ENCODE measurements at places on chromosomes 4 and X.
A peak's percentile ranks its signal among the peaks of the same experiment; 100 is the strongest.

GRCh38 chr4:31674313-31674947 is 954.3 kb downstream of the PCDH7 start:
- DNase-seq = no peak

- no peak for DNase-seq
Observed at GRCh38 chrX:155048977-155049619, 21.8 kb downstream of the CMC4 start.

DNA sequence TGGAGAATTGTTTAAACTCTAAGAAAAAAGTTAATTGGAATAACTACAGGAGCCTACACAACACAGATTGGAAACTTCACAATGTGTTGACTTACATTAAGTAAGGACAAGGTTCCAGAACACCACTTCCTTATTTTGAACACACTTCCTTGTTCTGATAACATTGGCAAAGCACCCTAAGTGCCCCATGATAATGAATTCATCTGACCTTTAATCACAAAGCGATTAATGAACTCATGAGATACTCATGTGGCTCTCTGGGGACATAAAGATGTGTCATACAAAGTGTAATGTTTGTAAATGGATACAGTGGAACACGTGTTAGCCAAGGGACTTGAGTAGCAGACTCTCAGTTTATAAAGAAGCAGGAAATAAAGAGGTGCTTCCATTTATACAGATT is 69.0 kb upstream of the ATOH1 start:
- no peak for DNase-seq

DNA sequence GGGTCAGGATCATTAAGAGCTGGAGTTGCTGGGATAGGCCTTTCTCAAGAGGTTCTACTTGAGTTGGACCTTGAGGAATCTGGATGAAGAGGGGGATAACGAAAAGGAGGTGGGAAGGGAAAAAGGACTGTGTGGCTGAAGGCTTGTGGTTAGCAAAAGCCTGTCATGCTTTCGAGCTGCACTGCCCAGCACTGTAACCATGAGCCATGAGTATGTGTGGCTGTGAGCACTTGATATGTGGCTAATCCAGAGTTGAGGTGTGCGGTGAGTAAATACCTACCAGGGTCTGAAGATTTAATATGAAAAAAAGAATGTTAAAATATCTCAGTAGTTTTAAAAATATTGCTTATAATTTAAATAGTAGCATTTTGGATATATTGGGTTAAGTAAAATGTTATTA is 11.4 kb downstream of the TMEM165 start:
- DNase-seq = peak; percentile 34

GRCh38 chr4:156949373-156949814 is 22.2 kb downstream of the PDGFC start:
- DNase-seq = peak; percentile 95

- DNase-seq = no peak
Observed at GRCh38 chr4:112284166-112284565, 1.5 kb downstream of the TIFA start.

DNA sequence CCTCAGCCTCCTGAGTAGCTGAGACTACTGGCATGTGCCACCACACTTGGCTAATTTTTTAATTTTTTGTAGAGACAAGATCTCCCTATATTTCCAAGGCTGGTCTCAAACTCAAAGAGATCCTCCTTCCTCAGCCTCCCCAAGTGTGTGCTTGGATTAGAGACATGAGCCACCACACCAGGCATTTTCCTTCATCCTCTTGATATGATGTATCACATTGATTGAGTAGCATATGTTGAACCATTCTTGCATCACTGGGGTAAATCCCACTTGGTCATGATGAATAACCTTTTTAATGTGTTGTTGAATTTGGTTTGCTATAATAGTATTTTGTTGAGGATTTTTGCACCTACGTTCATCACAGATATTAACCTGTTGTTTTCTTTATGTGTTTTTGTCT is 24.2 kb upstream of the PPM1K start:
- DNase-seq = no peak

- peak; percentile 63 for DNase-seq
Observed at GRCh38 chr4:138910195-138910913, 105.2 kb upstream of the NOCT start.

DNA sequence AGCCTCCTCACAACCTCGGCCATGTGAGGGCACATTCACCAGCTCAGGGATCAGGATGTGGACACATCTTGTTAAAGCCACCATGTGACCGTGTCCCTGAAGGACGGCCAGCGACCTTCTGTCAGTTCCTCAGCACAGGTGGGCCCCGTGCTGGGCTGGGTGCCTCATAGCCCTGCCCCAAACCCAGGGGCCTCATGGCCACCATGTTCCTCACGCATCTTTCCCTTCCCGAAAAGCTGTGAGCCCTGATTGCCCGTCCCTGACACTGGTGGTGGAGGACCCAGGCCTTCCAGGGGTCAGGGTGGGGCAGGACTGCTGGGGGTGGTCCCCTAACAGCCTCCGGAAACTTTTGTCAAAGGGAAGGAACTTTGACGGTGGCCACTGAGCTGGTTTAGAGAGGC is 60.1 kb upstream of the ADRA2C start:
- no peak for DNase-seq

GRCh38 chr4:133972586-133972985 is 229.0 kb downstream of the PABPC4L start:
- no peak for DNase-seq

GRCh38 chr4:185774845-185775680 is 36.9 kb downstream of the SORBS2 start:
- peak; percentile 89 for DNase-seq

GRCh38 chr4:173937631-173938270 is 345.7 kb downstream of the FBXO8 start:
- no peak for DNase-seq

- DNase-seq = no peak
Observed at GRCh38 chr4:83340692-83341343, 6.2 kb upstream of the HPSE start.

DNA sequence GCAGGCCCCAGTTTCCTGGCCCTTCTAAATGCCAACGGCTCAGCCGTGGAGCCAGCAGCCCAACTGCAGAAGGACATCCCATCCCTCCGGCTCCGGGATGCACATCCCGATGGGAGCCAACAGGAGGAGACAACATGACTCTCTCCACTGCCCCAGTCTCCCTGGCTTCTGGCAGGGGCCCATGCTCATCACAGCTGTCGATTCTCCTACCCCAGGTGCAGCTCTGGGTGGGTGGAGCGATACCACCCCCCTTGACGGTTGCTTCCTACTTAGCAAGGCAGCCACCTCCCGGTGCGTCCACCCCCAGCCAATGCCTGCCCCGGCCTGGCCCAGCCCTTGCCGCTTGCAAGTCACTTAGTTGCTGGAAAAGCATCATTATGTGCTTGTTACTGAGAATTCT is 19.5 kb downstream of the ZNF275 start:
- DNase-seq = no peak

GRCh38 chr4:108345862-108346817 is 177.4 kb upstream of the LEF1 start:
- peak; percentile 92 for DNase-seq

- DNase-seq = no peak
Observed at GRCh38 chr4:87502580-87503238, 26.5 kb downstream of the SPARCL1 start.

GRCh38 chrX:38881066-38881465 is 79.8 kb downstream of the MID1IP1 start:
- DNase-seq = no peak

DNA sequence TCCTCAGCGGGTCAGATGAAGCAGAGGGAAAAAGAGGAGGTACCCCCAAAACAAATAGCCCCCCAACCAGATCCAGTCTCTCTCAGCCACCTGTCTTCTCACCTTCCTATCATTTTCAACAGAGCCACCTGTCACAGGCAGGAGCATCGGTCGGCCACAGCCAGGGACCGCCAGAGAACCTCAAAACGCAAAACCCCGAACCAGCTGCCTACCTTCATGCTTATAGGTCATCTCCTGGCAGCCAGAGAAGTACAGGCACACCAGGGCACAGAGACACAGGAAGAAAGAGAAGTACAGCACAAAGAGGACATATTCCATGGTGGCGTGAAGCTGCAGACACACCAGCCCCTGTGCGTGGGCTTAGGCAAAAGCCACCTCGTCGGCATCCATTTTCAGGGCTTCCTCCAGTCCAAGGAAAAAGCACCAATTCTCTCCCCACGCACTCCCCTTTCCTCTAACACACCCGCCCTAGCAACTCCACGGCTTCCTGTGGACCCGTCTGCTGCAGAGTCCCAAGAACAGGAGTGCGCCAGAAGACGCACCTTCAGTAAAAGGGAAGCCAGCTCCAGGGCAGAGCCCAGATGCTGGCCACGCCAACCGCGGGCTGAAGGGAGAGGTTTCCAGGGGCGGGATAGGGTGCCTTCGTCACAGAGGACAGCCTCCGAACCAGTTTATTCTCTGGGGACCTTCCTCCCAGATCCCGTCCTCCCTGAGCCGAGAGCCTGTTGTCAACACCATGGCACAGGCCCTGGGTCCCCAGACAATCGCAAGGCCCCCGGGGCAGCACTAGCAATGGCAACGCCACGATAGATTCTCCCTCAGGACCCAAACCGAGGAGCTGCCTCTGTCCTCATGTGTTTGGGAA is 51.8 kb upstream of the C4orf50 start:
- DNase-seq = no peak

- no peak for DNase-seq
Observed at GRCh38 chr4:36213977-36214376, 30.3 kb downstream of the ARAP2 start.

GRCh38 chrX:14095702-14096101 is 66.0 kb upstream of the GEMIN8 start:
- peak; percentile 16 for DNase-seq

DNA sequence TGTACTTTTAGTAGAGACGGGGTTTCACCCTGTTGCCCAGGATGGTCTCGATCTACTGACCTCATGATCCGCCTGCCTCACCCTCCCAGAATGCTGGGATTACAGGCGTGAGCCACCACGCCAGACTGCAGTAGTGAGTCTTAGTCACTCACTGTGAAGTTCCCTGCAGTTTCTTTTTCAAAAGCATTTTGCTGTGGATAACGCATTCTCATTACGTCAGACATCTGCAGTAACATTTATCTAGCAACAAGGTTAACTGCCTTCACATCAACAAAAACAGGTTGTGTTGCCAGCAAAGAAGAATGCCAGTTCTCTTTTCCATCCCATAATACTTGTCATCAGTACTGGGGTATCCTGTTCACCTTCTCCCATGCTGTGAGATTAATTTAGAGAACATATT is 164.6 kb downstream of the DHRSX start:
- no peak for DNase-seq

DNA sequence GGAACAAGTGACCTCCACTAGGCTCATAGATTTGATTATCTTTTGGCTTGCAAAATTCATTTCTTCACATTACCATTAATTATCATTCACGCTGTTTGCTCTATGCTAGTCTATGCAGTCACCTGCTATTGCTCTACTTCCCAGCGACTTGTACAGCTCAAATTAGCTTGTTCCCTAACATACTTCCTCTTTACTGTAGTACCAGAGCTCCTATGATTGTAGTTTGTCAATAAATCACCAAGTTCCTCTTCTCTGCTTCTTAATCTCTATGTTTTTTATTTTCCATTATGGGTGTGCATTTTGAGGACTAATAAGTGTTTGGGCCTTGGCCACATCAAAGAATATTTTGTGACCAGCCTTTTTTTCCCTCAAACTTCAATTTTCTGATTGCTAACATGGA is 6.2 kb upstream of the GSPT2 start:
- no peak for DNase-seq

DNA sequence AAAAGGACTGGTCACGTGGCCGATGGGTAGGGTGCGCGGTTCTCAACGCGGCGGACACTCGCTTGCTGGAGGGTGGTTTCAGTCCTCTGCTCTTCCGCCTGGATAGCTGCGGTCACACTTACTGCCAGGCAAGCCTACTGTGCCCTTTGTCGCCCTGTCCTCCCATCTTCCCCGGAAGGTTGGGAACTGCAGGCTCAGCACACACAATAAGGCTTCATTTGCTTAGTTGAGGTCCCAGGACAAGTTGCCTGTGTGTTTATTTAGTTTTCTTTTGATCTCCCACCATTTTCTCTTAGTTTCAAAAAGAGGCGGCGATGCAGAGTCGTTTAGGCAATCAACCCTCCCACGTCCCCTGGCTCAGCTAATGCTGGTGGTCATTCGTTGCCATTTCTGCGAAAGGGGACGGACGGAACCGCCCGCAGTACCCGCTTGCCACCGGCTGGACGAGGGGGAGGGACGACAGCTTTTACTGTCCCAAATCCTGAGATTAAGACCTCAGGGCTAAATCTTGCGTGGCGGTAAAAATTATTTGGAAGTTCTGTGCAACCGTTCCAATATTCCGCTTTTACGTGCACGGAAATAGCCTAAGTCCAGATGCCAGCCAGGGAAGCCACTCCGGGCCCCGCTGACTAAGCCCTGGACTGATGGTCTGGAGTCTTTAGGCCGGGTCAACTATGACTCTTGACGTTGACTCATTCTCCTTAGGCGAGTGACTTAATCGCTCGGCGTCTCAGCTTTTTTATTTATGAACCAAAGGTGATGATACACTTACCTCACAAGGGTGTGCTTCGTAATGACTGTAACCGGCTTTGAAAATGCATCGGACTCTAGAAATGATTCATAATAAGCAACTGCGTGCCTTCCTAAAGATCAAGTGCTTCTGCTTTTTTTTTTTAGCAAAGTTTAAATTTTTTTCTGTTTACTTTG is 671 bp upstream of the EIF4E start:
- DNase-seq = peak; percentile 98

- DNase-seq = no peak
Observed at GRCh38 chr4:17964576-17964975, 57.0 kb downstream of the LCORL start.

- no peak for DNase-seq
Observed at GRCh38 chr4:54855191-54855854, 197.6 kb downstream of the KIT start.

GRCh38 chr4:159443975-159444374 is 341.1 kb downstream of the RAPGEF2 start:
- no peak for DNase-seq

DNA sequence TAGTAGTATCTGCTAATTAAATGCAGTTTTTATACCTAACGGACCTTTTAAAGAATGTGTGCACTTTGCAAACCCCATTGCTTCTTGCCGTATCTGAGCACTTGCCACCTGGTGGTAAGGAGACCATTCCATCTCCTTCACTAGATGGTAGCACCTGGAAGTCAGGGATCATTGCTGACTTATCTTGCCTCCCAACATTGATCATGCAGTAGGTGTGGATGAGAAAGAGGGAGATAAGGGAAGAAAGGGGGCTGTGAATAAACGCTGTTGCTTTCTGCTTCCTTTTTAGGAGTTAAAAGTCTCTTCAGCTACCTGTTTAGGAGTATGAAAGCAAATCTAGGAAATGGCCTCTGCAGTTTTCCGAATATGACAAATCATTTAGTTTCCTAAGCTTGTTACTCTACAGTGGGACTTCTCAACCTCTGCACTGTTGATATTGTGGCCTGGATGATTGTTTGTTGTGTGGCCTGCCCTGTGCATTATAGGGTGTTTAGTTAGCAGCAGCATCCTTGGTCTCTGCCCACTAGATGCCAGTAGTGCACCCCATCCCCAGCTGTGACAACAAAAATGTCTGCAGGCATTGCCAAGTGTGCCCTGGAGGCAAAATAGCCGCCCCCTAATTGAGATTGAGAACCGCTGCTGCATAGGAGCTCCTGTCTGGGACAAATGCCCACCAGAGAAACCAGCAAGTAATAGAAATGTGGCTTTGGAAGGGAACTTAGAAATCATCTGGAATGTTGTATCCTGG is 38.8 kb downstream of the GAB1 start:
- no peak for DNase-seq

All from astrocyte (in vitro differentiated cells and primary cell).